ENCODE measurements at places on chromosomes 5 and 9.

- no peak for DNase-seq
Observed at GRCh38 chr5:150064681-150065220, 21.6 kb downstream of the CSF1R start.

DNA sequence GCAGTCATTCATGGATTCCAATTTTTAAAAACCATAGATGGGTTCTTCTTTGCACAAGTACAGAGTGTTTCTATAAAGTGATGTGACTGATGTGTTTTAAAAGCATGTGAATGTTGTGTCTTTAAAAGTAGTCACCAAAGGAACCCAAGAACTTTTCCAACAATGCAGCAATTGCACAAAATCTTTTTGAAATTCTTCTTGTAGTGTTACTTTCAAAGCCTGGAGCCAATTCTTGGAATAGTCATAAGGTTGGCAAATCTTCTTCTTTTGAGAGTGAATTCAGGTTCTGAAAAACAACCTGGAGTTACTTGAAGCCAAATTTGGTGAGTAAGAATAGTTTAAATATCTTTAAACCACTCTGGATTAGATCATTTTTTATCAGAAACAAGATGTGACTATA is 10.5 kb downstream of the GRAMD2B start:
- DNase-seq: no peak

DNA sequence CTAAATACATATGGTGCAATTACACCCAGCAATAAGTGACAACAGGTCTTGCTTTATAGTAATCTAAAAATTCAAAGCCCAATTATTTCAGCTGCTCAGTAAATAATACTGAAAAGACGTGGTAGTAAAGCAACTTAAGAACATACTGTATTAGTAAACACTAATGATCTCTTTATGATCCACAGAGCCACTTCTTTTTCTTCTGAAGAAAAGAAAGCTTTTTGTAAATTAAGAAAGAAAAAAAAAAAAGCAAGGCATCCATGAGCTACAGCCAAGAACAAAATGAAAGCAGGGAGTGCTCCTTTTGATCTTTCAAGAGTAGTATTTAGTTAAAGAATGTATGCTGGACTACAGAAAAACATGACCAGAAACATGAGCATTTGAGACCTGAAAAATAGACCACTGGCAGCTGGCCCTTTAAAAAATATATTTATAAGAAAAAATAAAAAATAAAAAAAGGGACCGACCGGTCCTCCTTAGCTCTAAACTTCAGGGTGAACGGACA is 348.7 kb downstream of the GLIS3 start:
- DNase-seq: no peak

- no peak for DNase-seq
Observed at GRCh38 chr5:173163219-173163618, 18.9 kb downstream of the BNIP1 start.

DNA sequence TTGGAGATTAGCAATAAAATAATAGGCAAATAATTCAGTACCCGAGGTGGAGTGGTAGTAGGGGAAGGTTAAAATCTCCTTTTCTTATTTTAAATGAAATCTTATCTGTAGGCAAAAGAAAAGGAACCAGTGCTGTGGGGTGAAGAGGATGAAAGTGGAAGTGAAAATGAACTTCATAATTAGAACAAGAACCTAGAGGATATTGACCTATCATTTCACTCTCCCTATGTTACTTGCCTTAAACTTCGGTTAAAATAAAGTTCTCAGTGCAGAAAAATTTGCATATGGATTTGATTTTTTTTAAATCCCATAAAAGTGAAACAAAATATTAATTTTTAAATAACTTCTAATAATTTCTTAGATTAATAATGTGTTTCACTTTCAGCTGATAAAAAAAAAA is 1094.9 kb upstream of the C9orf72 start:
- DNase-seq: no peak

GRCh38 chr5:10091701-10092100 is 158.0 kb downstream of the ATPSCKMT start:
- DNase-seq: no peak

DNA sequence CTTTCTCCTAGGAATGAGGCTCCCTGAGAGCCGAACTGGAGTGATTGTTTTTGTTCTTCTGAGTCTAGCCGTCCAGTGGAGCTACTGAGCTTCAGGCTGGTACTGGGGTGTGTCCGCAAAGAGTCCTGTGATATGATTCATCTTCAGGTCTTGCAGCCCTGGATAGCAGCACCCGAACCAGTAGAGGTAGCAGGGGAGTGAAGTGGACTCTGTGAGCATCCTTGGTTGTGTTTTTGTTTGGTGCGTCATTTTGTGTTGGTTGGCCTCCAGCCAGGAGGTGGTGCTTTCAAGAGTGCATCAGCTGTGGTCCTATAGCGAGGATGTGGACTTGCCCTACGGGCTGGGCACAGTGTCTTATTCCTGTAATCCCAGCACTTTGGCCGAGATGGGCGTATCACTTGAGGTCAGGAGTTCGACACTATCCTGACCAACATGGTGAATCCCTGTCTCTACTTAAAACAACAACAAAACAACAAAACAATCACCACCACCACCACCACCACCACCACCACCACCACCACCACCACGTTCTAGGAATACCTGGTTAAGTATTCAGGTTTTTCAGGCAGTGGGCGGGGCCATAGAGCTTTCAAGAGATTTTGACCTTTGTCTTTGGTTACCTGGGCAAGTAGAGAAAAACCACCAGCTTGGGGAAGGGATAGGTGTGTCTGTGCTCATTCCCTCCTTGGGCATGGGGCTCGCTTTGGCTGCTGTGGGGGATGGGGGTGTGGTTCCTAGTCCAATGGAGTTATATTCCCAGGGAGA is 154.0 kb downstream of the WDR70 start:
- DNase-seq: no peak

GRCh38 chr9:14303521-14303920 is 10.4 kb downstream of the NFIB start:
- no peak for DNase-seq

DNA sequence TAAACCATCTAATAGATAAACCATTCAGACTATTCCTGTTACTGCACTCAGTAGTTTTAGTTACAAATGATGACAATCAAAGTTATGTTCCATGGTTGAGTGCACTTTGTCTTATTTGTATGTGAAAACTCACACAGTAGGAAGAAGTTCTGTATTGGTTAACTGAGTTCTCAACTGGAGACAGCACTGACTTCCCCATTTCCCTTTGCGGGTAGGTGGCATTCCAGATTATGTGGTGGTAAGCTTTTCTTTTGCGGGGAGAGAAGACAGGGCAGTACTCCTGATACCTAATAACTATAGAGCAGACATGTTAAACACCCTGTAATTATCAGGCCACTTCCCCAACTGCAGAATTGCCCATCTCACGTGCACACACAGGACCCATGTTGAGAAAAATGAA is 24.4 kb downstream of the TARS1 start:
- DNase-seq: no peak

- DNase-seq: no peak
Observed at GRCh38 chr9:18448101-18448500, 25.9 kb upstream of the ADAMTSL1 start.

GRCh38 chr5:168393773-168394172 is 92.5 kb upstream of the RARS1 start:
- DNase-seq: no peak

GRCh38 chr5:89246864-89247263 is 363.9 kb upstream of the MEF2C start:
- no peak for DNase-seq

- no peak for DNase-seq
Observed at GRCh38 chr5:159333545-159333925, 3.2 kb upstream of the IL12B start.

GRCh38 chr5:57862471-57862911 is 379.9 kb upstream of the ACTBL2 start:
- DNase-seq: no peak

GRCh38 chr5:7391814-7392692 is 3.9 kb upstream of the ADCY2 start:
- DNase-seq: no peak

GRCh38 chr5:181246276-181247049 is 2.8 kb upstream of the RACK1 start:
- DNase-seq: peak; percentile 56
